ENCODE measurements at places on chromosomes 16 and 17.

DNA sequence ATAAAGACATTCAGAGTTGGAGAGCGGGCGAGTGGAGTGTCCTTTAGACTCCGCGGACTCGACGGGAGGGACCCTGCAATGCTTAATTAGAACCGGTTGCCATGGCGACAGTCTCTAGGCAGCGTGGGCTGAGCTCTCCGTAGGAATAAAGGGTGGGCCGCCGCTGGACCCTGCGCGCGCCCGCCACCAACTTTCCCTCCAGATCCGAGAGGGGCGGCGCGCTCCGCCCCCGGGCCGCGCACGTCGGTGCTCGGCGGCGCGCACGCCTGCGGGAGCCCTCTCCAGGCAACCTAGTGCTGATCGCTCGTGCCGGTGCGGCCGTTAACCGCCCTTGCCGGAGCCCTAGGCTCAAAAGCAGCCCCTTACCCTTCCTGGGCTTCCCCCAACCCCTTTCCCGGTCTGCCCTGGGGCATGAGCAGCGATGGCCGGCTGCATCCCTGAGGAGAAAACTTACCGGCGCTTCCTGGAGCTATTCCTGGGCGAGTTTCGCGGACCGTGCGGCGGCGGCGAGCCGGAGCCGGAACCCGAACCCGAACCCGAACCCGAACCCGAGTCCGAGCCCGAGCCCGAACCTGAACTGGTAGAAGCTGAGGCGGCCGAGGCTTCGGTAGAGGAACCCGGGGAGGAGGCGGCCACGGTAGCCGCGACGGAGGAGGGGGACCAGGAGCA lies at the start of gene PPM1E:
Gene PPM1E, plus strand, starts transcription at position 278 of the 669 bp plus-strand sequence.
- DNase-seq = peak; percentile 13

GRCh38 chr16:48564544-48565444 lies 45.2 kb downstream of the N4BP1 start:
- DNase-seq = no peak

GRCh38 chr16:26374279-26374925 lies 682.6 kb downstream of the HS3ST4 start:
- DNase-seq = no peak

- DNase-seq = no peak
These were observed 155.9 kb downstream of the C16orf78 start for GRCh38 chr16:49529411-49530045.

- peak; percentile 77 for DNase-seq
These were observed 1.7 kb upstream of the SLC16A11 start for GRCh38 chr17:7045492-7046126.

GRCh38 chr17:82097184-82097918 lies 685 bp downstream of the FASN start:
- no peak for DNase-seq

DNA sequence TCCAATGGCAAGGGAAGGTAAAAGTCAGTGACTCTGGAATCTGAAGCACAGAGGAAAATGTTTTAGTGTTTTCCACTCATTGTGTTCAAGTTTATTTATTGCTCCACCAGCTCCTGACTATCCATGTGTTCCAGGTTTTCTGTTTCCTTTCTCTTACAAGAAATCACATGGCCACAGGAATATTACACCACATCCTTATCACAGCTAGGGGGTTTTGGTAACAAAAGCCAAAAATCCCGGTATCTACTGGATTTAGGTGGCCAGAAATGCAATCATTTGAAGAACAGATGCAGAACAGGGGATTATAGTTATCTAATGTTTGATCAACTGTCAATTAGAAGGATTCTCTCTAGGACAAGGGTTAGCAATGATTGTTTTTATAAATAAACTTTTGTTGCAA lies 47.9 kb downstream of the STH start:
- DNase-seq = no peak

GRCh38 chr16:57383276-57384247 lies 11.3 kb downstream of the CX3CL1 start:
- DNase-seq = no peak

All from MCF 10A (cell line).